ENCODE measurements at places on chromosomes 5 and 9.

DNA sequence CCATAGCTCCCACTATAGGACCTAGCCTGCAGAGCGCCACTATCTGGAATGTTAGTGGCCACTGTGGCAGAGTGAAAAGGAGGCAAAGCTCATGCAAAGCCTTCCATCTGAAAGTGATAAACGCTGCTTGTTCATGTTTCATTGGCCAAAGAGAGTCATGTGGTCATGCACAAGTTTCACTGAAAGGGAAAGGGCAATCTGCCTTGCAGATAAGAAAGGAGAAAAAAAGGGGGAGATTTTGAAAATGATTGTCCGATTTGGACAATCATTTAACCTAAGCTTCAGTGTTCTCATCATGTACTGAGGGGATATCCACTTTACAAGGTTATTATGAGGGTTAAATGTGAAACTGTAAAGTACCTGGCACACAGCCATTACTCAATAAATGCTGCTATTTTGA is 9.0 kb upstream of the MOB3B start:
- no peak for DNase-seq

- no peak for DNase-seq
Observed at GRCh38 chr5:76196886-76197489, 113.8 kb downstream of the SV2C start.

DNA sequence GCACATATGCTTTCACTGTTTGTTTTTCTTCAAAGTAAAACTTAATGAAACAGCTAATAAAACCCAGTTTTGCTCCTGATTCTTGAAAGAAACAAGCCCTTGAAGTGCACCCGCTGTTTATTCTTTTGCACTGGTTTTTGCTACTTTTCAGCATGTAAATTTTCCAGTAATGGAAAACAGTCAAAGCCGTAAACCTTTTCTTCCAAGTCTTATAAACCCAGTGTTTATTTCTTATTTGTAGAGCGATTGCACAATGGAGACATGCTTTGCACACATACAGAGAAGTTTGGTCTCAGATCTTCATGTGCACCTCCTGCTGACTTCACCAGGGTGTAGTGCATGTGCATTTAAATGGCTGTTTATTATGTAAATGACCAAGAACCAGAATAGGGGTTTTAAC is 51.8 kb downstream of the ATG10 start:
- DNase-seq = no peak

DNA sequence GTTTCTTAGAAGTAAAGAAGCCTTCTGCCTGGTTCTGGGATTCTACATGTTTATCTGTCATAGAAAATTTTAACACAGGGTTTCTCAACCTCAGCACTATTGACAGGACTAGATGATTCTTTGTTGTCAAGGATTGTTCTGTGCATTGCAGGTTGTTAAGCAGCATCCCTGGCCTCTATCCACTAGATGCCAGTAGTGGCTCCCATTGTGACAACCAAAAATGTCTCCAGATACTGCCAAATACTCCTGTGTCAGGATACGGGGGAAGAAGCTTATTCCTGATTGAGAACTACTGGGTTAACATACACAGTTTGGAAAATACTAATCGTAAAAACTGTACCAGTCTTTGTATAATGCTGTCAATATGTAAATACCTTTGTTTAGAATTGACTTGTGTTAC is 167.1 kb downstream of the NIPBL start:
- no peak for DNase-seq

DNA sequence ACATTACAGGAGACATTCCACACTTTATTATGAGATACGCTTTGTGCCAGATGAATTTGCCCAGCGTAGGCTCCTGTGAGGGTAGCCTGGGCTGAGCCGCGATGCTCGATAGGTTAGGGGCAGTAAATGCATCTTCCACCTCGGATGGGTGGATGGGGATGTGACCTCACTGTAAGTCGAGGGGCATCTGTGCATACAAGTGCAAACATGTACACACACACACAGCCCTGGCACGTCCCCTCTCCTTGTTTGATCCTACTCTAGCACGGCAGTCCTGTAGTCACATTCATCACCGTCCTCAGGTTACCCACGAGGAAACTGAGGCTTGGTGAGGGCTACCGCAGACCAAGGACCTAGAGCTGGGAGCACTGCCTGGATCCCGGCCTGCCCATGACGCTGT is 166.8 kb downstream of the COL23A1 start:
- DNase-seq = no peak

GRCh38 chr9:75229605-75230332 is 141.5 kb downstream of the OSTF1 start:
- DNase-seq = no peak

All from activated gamma-delta T cell treated with Interleukin-2 at 50 U/mL for 16 hours (primary cell).